WTC11 (cell line): ENCODE measurements at places on chromosomes 7 and 10. TPM values are rescaled to one million over a fixed set of nuclear protein-coding genes. Genes with fewer than 3 reads are reported as not detected.

GRCh38 chr7:92498557-92498956, 20.8 kb upstream of the ERVW-1 start:
- no peak for DNase-seq

GRCh38 chr10:112713411-112713810, 236.6 kb upstream of the TCF7L2 start:
- no peak for DNase-seq

SPACDR gene
- total RNA-seq = 0.33 to 0.48 TPM (median 0.39 TPM) in 3 replicates

MARVELD1 gene
- total RNA-seq = 36.8 to 37.7 TPM (median 36.9 TPM) in 3 replicates

SFRP4 gene
- 0.07 to 0.24 TPM (median 0.09 TPM) in 3 replicates for total RNA-seq

GRCh38 chr10:34886906-34887642, 72.0 kb upstream of the PARD3 start:
- DNase-seq = no peak

DNA sequence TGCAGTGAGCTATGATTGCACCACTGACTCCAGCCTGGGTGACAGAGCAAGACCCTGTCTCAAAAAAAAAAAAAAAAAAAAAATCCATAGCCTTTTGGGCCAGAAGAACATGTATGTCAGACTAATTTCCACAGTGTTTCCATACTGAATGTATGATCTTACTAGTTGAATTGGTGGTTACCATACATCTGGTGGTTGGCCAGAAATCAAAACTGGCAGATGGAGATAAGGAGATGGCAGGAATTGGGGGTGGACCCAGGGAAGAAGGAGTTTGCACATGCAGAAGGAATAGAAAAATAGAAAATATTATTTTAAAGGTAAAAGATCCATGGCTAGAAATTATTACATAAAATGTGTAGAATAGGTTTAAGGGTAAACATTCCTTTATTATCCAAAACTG, 3.7 kb upstream of the ATOH7 start:
- no peak for DNase-seq

DNA sequence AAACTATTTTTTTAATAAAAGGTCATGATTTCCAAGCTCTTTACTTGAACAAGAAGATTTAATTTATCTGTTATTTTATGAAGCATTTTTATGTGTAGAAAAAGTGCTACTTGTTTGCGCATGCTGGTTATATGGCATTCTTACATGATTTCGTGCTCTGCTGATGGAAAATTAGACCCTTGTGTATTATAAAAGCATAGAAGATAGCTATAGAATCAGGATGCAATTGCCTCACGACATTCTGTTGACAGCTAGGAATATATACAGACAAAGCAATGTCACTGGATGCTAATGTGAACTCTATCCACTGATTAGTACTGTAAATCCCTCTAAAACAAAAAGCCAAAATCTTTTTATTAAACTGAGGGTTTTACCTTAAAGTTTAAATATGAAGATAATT, 255.9 kb downstream of the MDFIC start:
- no peak for DNase-seq

- DNase-seq = peak; percentile 11
Observed at GRCh38 chr10:124520558-124521428, 59.2 kb downstream of the LHPP start.

DNA sequence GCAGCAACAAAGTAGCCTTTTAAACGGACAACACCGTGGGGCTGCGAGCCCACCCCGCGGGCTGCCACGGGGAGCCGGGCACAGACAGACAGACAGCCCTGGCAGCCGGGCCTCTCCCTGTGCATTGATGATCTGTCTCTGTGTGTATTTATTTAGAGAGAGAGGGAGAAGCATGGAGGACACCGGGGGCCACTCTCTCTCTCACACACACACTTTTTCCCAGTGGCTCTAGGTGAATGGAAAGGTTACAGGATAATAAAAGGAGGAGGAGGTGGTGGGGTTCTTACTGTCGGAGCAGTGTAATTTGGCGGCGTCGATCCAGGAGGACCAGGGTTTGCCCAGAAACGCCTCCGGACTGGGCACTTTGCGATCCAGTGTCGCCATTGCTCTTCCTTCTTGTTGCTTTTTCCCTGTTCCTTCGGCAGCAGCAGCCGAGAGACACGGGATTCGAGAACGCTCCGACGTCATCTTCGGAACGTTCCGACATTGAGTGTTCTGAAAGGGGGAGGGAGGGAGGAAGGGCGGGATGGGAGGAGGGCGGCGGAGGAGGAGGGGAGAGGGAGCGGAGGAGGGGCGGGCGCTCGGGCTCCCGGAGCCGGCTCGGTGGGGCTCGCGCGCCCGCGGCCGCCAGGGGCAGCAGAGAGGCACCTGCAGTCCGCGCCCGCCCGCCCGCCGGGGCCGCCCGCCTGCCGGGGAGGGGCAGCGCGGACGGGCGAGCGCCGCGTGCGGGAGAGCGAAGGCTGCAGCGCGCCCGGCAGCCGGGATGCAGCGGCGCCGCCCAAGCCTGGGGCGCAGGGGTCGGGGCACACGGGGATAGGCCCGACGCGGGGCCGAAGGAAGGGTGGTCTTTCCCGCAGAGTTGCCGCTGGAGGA, at the start of gene ATXN7L1:
Gene ATXN7L1 (minus strand): TSS at position 509 of the 873 bp plus-strand sequence. CDS start 41 bp downstream, at position 468.
- DNase-seq = peak; percentile 95

DNA sequence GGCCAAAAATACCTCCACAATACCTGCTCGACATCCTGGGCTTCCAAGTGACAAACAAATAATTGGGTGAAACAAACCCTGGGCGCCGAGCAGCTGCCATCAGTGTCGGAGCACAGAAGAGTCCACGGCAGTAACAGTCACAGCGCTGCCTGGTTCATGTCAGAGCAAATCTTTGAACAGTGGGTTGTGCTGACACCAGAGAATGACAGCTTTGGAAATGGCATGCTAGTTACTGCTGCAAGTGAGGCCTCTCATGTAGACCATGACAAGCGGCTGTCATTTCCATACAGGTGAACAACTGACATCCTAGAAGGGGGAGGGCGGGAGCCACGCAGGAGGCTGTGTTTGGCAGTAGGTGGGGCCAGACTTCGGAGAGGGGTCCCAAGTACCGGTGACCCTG, 420.5 kb upstream of the GALNT17 start:
- DNase-seq = no peak

GRCh38 chr7:110921595-110922151, 169.3 kb upstream of the LRRN3 start:
- DNase-seq = no peak

DNA sequence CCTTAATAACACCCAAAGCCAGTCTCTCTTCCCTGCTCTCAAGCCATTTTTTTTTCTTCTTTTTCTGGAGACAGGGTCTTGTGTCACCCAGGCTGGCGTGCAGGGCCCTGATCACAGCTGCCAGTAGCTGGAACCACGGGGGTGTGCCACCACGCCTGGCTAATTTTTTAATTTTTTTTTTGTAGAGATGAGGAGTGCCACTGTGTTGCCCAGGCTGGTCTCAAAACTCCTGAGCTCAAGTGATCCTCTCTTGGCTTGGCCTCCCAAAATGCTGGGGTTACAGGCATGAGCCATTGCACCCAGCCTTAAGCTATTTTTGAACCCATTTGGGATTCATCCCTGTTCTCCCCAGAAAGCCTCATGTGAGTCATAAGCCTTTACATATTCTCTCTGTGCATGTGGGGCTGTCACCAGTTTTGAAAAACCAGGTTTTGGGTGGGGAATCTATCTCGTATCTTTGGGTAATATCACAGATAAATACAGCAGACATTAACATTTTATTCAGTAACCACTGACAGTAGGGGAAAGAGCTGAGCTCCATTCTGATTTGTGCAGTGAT, 15.5 kb downstream of the ZNF487 start:
- DNase-seq = no peak

VPS37D gene
- total RNA-seq = 5.7 to 7.5 TPM (median 5.8 TPM) in 3 replicates

DNA sequence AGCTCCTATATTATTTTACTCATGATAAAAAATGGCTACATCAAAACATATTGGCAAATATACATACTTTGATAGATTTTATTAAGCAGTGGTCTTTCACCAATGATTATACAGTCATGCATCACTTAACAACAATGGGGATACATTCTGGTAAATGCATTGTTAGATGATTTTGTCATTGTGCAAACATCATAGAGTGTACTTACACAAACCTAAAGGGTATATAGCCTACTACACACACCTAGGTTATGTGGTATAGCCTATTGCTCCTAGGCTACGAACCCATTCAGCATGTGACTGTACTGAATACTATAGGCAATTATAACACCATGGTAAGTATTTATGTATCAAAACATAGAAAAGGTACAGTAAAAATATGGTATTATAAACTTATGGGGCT, 98.9 kb upstream of the IL6 start:
- DNase-seq = no peak

GRCh38 chr10:110093722-110094121, 85.9 kb downstream of the ADD3 start:
- no peak for DNase-seq

GRCh38 chr7:124171068-124171467, 138.2 kb upstream of the TMEM229A start:
- DNase-seq = peak; percentile 46

WIPF3 gene
- total RNA-seq = 9.9 to 11.4 TPM (median 10.5 TPM) in 3 replicates
